ENCODE measurements at places on chromosomes 1 and 21. TPM values are rescaled to one million over a fixed set of nuclear protein-coding genes. Genes with fewer than 3 reads are reported as not detected.

BRINP3 gene
- not detected for total RNA-seq

- no peak for ATAC-seq
Observed at GRCh38 chr1:52007215-52008002, 16.9 kb upstream of the RAB3B start.

DNA sequence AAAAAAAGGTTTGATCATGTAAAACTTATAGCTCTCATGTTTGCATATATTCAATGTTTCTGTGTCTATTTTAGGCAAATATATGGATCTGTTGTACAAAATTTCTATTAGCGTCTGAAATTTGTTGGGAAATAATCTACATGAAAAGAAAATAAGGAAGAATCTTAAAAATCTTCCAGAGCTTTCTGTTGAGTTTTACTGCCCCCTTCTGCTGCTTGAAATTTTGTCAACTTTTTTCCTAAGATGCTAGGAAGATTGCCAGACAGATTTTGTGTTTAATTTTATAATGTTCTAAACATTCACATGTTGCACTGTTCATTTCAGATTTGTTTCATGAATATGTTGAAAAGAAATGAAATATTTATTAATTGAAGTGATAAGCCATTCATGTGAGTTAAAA is 2.5 kb upstream of the PTGS2 start:
- no peak for ATAC-seq

TMOD4 gene
- total RNA-seq: not detected

Measured in esophagus mucosa (tissue), 1 donor.